Lower leg skin (tissue), 4 donors: ENCODE measurements at places on chromosomes 4 and X. TPM values are rescaled to one million over a fixed set of nuclear protein-coding genes. Genes with fewer than 3 reads are reported as not detected.

GRCh38 chr4:101670897-101671296 lies 119.6 kb upstream of the BANK1 start:
- DNase-seq, result peak; percentile 32

DNA sequence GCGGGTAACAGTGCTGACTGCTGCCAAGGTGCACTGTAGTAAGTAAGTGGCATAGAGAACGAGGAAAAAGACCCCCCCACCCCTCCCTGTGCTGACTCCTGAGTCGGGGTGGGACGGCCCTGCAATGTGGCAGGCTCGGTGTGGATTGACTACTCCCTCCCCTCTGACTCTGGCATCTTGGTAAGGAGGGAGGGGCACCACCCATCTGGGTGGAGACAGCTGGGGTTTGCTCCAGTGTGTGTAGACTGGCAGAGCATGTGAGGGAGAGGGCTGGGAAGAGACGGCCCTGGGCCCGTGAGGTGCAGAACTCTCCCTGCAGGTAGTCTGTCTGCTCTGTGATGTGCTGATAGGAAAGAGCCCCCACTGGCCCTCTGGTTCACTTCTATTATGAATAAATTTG lies 31.0 kb downstream of the NSG1 start:
- DNase-seq, result peak; percentile 64

- no peak for DNase-seq
Measured at GRCh38 chrX:103685396-103685795, 1.1 kb downstream of the MORF4L2 start.

Gene SAGE1
- total RNA-seq, result not detected

Gene CSN1S1
- total RNA-seq, result not detected

Gene AMBN
- total RNA-seq, result not detected

GRCh38 chrX:148874636-148875246 lies 374.3 kb downstream of the AFF2 start:
- DNase-seq, result no peak

Gene GAGE12F
- total RNA-seq, result not detected

Gene COL25A1
- 0.76 TPM for total RNA-seq

DNA sequence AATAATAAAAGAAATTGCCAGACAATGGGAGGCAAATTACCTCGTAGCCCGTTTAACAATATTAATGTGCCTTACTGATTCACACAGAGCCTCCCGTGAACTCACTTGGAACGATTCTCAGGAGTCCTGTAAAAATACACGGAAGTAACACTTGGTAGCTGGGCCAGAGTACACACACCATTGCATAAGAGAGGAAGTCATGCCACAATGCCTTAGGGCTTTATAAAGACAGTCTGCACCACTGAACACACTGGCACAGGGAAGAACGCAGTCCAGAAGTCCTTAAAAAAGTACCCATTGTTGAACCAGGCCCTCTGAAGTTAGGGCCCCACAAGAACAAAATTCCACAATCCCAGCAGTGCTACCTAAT lies 15.1 kb downstream of the SLC2A9 start:
- no peak for DNase-seq

GRCh38 chrX:24207826-24208225 lies 58.3 kb downstream of the ZFX start:
- no peak for DNase-seq

Gene FAM53A
- 1.7 TPM for total RNA-seq

GRCh38 chr4:7173841-7174449 lies 18.4 kb upstream of the SORCS2 start:
- DNase-seq, result no peak

- no peak for DNase-seq
Measured at GRCh38 chr4:54942721-54943120, 182.7 kb downstream of the KDR start.

GRCh38 chr4:83266689-83267088 lies 17.9 kb downstream of the COQ2 start:
- no peak for DNase-seq

DNA sequence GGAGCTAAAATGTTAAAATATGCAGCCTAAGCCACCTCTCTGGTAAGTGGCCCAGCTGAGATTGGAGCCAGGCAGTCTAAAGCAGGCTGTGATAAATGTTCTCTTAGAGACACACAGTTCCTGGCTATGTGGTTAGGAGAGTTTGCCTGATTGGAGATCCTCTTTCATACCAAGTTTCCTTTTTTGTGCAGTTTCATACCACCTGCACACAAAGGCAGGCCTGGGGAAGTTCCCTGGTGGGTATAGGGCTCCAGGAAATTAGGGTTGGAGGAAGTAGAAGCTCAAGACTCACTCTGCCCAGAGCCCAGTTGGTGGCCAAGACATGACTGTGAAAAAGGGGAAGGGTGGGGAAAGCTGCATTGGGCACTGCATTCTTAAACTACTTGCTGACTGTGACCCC lies 16.9 kb downstream of the CYBB start:
- no peak for DNase-seq

Gene DUX4
- total RNA-seq, result not detected

DNA sequence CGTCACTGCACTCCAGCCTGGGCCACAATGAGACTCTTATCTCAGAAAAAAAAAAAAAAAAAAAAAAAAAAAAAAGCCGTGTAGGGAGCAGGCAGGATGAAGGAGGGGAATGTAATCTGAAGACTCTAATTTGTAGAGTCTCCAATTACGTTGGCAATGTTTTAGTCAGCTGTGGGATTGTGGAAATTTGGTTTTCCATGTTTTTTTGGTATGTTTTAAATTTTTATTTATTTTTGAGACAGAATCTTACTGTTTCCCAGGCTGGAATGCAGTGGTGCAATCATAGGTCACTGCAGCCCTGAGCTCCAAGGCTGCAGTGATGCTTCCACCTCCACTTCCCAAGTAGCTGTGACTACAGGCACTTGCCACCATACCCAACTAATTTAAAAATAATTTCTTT lies 56.5 kb downstream of the NSD2 start:
- DNase-seq, result no peak

DNA sequence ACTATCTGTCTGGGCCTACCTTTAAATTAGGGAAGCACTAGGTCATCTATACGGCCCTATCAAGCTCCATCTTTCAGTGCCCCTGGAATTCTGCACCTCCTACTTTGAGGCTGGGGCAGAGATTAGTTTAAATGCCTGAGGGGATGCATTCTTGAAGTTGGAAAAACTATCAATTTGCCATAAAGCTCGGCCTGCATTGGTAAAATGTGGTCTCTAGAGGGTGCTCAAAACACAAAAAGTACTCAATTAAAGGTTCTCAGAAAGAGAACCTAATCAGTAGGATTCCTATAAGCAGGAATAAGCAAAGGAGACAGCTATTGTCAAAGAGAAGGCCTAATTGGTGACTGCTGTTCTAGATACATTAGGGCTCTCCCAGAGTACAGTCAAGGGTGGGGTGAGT lies 111.7 kb downstream of the AMER1 start:
- DNase-seq, result no peak

Gene UGT2A3
- total RNA-seq, result not detected

- no peak for DNase-seq
Measured at GRCh38 chr4:13347517-13348125, 136.5 kb downstream of the RAB28 start.

Gene HCCS
- 19.9 TPM for total RNA-seq

Gene CFAP99
- not detected for total RNA-seq

DNA sequence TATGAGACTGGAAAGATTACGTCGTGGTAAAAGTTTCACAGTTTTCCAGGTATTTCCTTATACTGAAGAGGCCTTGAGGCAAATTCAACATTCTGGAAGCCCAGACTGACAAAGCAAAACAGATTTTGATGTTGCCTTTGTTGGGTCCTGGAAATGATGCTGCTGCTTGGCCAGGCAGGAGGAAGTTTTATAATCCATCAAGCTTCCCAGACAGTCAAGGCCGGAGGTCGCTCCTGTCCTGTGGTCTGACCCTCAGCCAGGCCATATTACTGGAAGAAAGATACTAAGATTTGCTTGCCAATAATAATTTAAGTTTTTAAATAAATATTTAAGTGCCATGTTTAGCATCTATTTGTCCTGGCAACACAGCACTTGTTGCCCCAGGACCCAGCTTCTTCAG lies 63.4 kb downstream of the TAPT1 start:
- DNase-seq, result no peak

DNA sequence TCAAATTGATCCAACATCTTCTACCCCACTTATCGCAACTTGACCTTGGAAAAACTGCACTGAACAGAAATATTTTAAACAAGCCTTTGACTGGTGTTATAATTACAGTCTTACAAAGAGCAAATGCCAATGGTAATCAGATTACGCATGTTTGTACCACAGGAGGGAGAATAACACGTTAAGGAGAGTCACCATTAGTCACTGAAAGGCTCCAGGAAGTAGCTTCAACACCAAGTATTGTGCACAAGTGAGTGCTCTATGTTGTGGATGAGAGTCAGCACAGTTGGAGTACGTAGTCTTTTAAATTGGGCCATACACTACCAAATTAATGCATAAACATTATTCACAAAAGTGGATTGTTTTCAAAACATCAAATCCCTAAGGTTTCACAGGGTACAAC lies 1081.5 kb upstream of the TENM3 start:
- no peak for DNase-seq

- DNase-seq, result no peak
Measured at GRCh38 chr4:20640989-20641388, 59.3 kb upstream of the PACRGL start.

Gene PDLIM3
- 25.2 TPM for total RNA-seq

GRCh38 chr4:172352356-172352755 lies 539.2 kb downstream of the GALNTL6 start:
- DNase-seq, result no peak

GRCh38 chr4:126530996-126531585 lies 1101.7 kb upstream of the INTU start:
- no peak for DNase-seq

Gene BEX5
- total RNA-seq, result 4.1 TPM

DNA sequence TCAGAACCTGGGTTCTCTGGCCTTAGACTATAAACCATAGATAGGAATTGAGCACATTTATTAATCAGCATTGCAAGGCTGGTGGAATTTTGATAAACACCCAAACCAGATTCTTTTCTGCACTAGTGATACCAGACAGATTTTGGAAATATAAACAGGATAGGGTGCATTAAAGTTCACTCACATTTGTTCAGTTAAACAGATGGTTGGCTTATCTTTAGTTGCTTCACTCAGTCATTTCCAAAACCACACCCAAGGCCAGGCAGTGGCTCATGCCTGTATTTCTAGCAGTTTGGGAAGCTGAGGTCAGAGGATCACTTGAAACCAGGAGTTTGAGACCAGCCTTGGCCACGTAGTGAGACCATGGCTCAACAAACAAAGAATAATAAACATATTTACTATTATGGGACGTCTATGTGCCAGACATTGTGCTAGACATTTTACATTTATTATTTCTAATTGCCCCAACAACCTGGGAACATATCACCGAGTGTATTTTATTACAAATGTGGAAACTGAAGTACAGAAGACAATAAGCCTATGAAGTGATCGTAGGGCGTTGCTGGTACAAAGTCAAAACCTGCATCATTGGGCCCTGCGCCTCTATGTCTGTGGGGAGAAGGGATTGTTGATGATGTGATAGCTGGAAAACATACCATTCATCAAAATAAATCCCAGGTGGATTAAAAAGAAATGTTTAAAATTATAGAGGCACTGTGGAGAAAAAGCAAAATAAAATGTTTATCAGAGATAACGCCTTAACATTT lies 15.0 kb downstream of the ADD1 start:
- no peak for DNase-seq

DNA sequence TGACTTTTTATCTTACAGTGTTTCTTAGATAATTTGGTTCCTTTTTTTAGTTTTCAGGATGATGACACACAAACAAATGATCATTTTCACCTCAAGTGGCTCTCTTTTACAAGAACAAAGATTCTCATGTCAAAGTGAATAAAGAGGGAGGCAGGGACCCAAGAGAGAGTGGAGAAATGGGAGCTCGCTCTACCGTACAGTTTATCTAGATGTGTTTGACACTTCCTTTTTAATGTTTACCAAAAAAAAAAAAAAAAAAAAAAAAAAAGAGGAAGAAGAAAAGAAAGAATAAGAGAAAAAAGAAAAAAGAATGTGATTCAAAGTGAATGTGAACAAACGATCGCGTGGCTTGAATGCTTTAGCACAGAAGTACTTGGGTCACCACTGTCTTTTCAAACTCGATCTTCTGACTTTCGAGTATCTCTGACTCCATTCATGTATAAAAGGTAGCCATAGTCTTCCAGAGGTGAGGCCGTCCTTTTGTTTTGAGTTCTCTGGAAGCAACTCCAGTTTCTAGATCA lies 75.6 kb upstream of the GRXCR1 start:
- DNase-seq, result no peak

Gene MED28
- total RNA-seq, result 8.9 TPM

GRCh38 chr4:173420801-173421200 lies 21.9 kb upstream of the SCRG1 start:
- no peak for DNase-seq

Gene CFI
- 6.0 TPM for total RNA-seq

DNA sequence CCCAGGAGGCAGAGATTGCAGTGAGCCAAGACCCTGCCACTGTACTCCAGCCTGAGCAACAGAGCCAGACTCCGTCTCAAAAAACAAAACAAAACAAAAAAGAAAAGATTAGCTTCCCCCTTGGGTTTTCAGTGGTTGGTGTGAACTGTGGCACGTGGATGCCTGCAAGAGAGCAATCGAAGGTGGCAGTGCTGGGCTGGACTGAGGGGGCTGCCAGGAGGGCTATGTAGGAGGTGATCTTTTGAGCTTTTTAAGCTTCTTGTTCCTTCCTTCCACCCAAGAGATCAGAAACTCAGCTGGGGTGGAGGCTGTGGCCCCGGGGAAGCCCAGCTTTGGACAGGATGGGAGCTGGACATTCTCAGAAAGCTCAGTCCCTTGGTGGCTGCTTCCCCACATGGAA lies 49.6 kb downstream of the PRPS1 start:
- DNase-seq, result no peak
